ENCODE measurements at places on chromosomes 3 and 15.

- DNase-seq = no peak
Measured at GRCh38 chr15:60344987-60345386, 52.8 kb downstream of the ANXA2 start.

DNA sequence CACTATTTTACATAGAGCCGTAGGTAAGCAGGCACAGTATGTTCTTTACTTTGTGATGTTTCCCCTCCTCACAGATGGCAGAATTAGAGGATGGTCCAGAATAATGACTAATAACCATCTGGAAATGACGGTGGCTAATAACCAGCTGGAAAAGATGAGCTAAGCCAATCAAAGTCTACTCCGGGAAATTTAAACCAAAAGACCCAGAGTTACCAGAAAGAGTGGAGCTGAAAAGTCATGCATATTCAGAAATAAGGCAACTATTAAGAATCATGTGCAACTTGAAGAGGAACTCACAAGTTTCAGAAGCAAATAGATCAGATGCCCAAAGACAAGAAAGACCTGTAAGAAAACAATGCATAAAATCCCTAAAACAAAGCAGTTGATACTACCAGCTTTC lies 33.6 kb downstream of the DMXL2 start:
- DNase-seq = no peak

DNA sequence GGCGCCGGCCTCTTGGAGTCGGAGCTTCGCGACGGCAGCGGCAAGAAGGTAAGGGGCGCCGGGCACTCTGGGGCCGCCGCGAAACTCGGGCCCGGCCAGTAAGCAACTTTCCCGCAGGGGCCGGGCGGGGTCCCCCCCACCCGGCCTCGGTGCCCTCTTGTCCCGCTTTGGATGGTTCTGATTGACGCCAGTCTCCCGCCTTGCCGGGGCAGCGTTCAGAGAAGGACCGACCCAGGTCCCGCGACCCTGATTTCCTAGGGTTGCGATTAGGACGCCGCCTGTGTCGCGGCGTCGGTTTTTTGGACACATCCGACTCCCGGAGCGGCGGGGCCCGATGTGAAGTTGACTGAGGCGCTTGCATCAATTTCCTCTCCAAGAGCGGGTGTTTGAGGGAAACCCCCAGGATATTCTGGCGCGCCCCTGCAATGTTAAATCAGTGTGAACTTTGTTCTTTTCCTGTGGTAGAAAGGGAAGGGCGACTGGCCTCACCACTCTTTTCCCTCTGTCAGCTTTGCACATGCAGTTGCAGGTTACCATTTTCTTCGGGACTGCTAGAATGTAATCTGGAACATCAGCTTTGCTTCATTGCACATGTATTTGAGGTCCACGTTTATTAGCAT lies 755 bp downstream of the PDE8A start:
- DNase-seq = no peak

DNA sequence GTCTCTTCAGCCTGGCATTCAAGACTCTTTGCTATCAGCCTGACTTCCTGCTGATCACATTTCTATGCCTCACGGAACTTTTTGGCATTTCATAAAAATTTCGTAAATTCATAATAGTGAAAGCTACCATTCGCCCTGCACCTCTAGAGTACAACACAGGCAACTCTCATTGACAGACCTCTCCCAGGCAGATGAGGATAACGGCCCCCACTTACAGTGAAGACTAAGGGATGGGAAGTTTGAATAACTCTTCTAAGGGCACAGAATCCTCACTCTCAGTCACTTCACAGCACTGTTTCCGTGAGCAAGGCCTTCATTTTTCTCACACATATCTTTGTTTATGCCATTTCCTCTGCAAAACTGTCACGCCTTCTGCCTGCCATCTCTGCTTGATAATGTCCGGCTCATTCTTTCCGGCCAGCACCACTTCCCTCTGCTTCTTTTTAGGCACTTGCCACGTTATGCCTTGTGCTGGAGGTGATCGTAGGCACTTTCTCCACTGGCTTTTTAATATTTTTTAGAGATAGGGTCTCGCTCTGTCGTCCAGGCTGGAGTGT lies 224.1 kb upstream of the HES1 start:
- peak; percentile 20 for DNase-seq

DNA sequence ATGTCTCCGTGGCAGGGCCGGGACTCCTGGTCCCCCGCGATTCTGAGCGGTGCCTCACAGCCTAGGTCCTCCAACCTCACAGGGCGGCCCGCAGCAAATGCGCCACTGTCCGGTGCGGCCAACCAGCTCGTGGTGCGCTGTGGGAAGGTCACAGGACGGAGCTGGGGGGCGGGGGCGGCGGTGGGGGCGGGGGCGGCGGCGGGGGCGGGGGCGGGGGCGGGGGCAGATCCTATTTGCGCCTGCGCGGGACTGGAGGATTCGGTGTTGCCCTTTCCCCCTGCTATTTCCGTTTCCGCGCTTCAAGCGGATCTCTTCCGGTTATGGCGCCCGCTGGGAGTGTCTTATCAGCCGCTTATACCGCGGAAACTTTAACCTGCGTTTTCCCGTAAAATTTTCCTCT lies 106.7 kb upstream of the SNRPN start:
- no peak for DNase-seq

GRCh38 chr3:15796771-15797641 lies 773 bp downstream of the ANKRD28 start:
- DNase-seq = no peak

GRCh38 chr3:126782536-126782935 lies 78.5 kb downstream of the CHCHD6 start:
- no peak for DNase-seq

DNA sequence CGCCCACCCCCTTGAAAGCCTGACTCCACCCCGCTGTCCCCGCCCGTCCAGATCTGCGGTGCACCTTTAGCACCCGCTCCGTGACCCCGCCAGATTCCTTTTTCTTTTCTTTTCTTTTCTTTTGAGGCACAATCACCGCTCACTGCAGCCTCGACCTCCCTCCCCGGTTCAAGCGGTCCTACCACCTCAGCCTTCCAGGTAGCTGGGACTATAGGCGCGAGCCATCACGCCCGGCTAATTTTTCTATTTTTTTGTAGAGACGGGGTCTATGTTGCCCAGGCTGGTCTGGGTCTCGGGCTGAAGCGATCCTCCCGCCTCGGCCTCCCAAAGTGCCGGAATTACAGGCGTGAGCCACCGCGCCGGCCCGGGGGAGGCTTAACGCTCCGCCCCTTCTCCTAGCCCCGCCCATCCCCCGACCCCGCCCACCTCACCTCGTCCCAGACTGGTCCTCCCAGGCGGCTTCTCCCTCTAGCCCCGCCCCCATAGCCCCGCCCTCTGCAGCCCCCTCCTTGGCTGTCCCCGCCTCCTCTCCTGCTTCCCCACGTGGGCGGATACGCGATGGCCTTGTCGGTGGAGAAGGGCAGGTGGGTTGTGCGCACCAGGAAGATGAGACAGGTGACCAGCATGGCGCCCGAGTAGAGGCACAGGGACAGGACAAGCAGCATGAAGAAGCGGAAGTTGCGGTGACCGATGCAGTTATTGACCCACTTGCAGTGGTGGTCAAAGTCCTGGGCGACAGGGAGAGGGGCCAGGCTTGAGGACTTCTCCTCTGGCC lies 3.2 kb downstream of the ZDHHC19 start:
- no peak for DNase-seq

DNA sequence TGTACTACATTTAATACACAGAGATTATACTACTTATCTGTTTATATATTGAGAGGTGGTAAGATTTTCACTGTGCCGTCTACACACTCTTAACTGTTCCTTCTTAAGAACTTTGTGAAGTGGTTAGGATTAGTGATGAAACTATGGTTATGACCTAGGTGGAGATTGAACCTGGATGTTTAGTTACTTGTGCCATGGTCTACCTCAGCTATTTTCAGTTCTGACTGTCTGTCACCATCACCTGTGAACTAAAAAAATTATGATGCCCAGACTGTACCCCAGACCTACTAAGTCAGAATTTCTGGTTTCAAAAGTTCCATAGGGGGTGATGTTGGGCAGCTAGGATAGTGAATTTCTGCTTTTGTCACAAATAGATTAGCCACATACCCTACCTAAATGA lies 6.4 kb downstream of the RASA2 start:
- no peak for DNase-seq

- peak; percentile 56 for DNase-seq
Measured at GRCh38 chr3:69320871-69321271, 65.0 kb downstream of the FRMD4B start.

GRCh38 chr3:136973352-136973751 lies 15.6 kb downstream of the IL20RB start:
- DNase-seq = no peak

DNA sequence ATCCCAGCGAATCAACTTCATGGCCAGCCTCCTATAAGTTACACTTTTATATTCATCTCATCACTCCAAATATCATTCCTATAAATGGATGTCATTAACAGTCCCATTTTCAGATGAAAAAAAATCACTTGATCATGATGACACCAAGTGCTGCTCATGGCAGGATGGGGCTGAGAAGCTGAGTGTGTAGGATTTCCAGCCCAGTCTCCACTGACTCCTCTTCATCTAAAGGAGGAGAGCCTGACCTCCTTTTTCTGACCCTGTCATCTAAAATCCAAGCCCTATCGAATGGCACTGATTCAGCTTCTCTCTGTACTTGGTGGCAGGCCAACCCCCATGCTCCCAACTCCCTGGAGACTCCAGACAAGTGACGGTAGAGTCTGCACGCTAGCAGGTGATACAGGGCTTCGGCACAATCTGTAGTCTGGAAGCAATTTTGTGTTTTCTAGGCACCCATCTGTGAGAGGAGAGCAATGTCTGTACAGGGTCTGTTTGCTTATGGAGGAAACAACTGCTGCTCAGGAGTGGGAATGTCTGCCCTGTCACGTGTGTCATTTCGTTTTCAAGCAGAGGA lies 103.2 kb downstream of the EPHB1 start:
- DNase-seq = no peak

- DNase-seq = no peak
Measured at GRCh38 chr3:134928819-134929218, 133.8 kb downstream of the EPHB1 start.

DNA sequence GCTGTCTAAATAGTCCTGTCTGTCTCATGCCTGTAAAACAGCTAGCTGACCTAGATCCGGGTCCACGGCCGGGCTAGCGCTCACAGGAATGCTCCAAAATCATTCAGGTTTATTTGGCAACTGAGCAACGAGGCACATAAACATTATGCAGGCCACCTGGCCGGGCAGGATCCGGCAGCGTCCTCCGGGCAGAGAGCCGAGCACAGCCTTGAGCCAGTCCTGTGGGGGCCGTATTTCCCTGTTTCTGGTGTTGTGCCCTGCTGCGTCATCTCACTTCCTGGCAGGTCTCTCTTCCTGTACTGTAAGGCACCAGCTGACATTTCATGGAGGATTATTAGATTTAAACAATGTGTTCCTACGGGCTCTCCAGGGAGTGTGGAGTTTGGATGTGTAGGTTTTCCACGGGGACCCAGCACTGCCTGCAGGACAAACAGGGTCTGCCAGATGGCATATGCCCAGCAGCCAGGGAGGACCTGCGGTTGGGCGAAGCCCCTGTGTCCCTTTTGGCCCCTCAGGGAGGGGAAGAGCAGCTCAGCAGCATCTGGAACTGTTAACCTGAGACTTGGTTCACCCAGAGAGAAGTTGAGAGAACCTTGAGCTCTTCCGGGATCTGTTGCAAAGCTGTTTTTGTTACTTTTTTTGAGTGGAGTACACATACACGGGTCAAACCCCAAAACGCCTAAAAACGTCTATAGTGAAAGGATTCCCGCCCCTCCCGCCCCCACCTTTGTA lies 16.6 kb upstream of the LRRK1 start:
- DNase-seq = no peak

DNA sequence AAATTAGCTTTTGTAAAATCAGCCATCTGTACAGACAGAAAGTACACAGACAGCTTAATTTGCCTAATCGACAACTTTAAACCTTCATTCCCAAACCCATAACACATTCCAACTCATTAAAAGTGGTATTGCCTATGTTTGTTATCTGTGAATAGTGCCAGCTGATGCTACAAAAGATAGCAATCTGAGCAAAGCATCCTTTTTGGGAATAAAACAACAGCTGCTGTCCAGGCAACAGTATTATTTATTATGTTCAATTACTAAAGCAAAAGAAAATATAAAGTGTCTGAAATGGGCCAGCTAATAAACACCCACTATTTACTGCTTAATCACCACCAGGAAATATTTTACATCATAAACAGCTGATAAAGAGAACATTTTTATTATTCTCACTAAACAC lies 134.8 kb upstream of the ABI3BP start:
- no peak for DNase-seq

GRCh38 chr3:184306341-184306972 lies 7.4 kb downstream of the PSMD2 start:
- DNase-seq = no peak

- no peak for DNase-seq
Measured at GRCh38 chr3:105401254-105401653, 34.5 kb downstream of the ALCAM start.

DNA sequence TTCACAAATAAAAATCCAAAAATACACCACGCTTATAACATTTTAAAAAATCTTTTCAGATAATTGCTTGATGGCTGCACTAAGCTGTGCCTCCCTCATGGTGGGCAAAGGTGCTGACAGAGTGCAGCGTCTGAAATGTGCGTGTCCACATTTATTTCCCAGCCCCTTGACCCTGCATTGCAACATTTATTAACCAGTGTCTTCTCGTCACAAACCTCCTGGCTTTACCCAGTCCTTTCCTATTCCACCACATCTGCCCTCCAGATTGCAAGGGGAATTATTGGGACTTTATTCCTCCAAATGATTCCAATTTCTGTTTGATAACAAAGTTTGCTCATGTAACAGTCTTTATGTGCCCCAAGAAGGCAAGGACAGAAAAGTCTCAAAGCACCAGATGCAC lies 5.5 kb downstream of the RASGRP1 start:
- DNase-seq = no peak

GRCh38 chr3:184812662-184813042 lies 686 bp downstream of the VPS8 start:
- no peak for DNase-seq

DNA sequence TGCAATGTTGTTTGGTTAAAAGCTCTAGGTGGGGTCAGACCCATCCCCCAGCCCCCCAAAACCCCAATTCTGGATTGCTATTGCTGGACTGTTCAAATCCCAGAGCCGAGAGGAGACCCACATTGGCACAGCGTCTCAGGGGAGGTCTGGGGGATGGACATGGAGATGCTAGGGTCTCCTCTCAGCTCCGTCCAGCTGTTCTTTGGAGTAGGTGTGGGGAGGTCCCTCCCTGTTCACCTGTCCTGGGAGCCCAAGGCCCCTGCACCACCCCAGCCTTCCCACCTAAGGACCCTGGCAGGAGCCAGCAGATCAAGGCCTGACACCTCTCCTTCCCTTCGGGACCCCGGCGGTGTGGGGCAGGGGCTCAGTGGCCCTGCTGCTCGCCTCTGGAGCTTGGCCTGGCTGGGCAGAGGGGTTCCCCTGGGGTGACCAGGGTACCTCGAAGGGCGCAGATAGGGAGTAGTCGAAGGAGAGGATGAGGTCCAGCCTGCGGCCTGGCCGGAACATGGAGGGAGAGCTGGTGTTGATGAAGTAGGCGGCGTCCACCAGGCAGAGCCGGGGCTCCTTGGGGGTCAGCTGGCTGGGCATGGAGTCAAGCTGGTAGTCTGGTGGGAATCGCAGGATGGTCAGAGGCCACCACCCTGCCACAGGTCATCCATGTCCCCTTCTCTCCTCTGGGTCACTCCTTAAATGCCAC lies 23.9 kb downstream of the PLA2G4D start:
- no peak for DNase-seq

DNA sequence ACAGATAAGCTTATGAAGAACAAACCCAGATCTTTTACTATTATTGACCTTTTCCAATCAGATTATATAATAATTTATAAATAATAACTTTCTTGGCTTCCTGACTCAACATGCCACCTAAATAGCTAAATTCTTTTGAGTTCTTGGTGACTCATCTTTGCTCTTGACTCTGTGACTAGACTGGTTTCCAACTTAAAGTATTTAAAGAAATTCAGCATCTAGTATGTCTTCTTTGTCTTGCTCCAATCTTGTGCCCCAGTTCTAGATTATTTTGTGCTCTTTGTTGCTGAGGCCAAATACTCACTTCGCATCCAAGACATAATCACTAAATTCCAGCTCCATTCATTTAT lies 483.2 kb upstream of the TBL1XR1 start:
- no peak for DNase-seq

Measured in HL-60 (cell line).